ENCODE measurements at places on chromosomes 11 and 22. TPM values are rescaled to one million over a fixed set of nuclear protein-coding genes. Genes with fewer than 3 reads are reported as not detected.

KDM4E gene
- not detected for total RNA-seq

MYBPC3 gene
- total RNA-seq: not detected

CALCB gene
- total RNA-seq: not detected

HYLS1 gene
- total RNA-seq: 7.1 TPM

KCNE3 gene
- total RNA-seq: not detected

LRRC74B gene
- not detected for total RNA-seq

OR52I1 gene
- not detected for total RNA-seq

OR51B2 gene
- total RNA-seq: not detected

OR8A1 gene
- not detected for total RNA-seq

SYT9 gene
- total RNA-seq: 0.59 TPM

MFNG gene
- total RNA-seq: 0.07 TPM

CRYBB3 gene
- not detected for total RNA-seq

DNA sequence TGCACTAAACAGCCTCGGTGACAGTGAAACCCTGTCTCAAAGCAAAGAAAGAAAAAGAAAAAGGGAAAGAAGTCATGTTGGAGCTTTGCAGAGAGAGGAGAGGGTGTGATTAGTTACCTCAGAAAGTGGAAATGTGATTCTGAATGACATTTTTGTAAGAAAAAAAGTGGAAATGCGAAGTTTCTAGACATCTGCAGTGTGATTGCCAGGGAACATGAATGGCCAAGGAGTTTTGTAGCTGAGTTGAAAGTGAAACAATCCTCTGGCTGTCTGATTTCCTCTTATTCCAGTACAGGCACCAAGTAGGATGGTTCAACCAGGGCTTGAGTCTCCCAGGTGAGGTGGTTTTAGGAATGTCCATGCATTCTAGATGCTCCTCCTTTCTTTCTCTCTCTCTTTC, 17.8 kb upstream of the SYVN1 start:
- DNase-seq: no peak

DNA sequence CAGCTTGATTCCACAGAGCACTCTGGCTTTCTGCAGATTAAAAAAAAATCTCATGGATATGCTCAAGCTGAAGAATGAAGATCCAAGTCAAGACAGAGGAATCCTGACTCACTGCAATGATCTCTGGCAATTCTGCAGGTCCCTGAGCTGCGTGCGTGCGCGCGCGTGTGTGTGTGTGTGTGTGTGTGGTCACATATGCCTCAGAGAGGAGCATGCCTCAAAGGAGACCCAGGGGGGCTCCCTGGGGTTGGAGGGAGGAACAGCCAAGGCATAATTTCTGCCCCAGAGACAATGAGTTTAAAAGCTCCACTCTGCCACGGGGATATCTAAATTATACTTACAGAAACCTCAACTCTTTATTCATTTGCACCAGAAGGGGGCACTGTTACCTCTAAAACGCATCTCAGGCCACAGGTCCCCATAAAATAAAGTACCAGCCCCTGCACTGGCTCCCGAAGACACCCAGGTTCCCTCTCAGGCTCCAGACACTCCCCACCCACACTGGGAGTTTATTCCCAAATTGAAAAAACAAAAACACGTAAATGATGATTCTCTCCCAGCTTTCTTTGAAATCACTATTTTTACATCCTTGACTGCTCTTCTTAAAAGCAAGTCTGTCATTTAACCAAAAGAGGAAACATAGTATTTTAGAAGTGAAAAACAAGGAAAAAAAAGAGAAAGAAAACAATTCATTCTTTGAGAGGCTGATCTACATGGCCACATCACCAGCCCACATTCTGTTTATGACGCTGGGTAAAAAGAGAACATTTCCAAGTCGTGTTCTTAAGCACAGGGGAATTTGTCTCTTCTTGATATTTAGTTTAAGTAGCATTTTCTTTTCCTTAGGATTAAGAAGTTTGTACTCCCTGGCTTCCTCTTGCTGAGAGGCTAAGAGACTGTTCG, 401.0 kb downstream of the LARGE1 start:
- peak; percentile 3 for DNase-seq

DNA sequence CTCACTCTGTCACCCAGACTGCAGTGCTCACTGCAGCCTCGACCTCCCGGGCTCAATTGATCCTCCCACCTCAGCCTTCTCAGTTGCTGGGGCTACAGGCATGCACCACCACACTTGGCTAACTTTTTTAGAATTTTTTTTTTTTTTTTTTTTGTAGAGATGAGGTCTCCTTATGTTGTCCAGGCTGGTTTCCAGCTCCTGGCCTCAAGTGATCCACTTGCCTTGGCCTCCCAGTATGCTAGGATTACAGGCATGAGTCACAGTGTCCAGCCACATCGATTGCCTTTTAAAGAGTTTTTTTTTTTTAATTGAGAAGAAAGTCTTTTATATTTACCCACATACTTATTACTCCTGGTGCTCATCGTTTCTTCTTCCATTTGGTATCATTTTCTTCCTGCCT, 30.0 kb downstream of the PARVG start:
- peak; percentile 28 for DNase-seq

DNA sequence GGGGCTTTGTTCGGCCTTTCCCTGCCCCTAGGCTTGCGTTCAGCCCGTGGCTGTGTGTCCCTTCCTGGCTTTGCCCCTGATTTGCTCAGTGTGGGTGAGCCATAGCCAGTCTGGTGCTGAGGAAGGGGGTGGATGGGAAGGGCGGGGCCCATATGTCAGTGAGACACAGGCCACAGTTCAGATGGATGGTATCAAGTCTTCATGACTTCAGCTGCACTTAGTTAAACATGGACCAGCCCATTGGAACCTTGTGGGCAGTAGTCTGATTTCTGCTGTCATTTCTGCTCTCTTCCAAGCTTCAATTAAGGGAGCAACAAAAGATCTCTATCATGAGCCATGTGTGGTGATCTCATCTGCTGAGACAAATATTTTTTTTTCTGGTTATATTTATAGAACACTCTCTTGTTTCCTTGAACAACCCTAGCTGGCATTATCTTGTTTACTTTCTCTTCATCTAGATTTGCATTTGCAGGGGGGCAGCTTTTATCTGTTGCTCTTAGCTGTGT, 21.6 kb upstream of the PEX26 start:
- peak; percentile 86 for DNase-seq

- DNase-seq: no peak
Measured at GRCh38 chr11:91005458-91005857, 782.6 kb upstream of the CHORDC1 start.

- DNase-seq: no peak
Measured at GRCh38 chr22:42375982-42376381, 56.2 kb downstream of the NFAM1 start.

DNA sequence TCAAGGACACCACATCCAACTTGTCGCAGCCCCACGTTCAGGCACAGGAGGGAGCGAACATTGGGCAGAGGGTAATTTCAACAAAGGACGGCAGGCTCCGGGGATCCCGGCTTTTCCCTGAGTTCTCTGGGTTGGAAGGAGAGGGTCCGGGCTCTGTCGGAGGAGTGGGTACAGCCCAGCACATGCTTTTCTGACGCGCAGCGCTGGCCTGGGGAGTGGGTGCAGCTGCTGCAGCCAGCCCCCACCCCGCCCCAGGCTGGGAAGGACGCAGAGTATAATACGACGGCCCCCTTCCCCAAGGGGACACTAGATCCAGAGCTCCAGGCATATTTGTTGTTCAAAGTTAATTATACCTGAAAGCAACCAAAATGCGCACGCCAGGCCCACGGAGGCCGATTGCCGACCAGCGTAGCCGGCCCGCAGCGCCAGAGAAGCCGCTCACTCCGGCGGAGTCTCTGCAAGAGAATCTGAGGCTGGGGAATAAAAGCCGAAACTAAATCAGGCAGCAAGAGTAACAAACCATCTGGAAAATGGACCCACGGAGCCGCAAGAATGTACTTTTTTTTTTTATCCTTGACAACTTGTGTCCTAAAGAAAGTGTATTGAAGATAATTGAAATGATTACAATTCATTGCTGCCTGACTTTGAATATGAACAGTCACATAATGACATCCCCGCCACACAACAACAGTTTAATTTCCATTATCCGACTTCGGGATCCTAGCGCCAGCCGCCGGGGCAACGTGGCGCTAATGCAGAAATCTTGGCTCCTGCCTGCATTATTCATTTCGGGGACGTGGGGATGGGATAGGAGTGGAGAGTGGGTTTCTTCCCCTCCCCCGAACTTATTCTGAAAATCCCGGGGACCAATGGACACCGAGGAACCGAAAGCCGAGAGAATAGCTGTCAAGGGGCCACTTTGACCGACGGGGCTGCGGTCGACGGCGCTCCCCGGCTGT, 14.0 kb upstream of the PAX6 start:
- no peak for DNase-seq

DNA sequence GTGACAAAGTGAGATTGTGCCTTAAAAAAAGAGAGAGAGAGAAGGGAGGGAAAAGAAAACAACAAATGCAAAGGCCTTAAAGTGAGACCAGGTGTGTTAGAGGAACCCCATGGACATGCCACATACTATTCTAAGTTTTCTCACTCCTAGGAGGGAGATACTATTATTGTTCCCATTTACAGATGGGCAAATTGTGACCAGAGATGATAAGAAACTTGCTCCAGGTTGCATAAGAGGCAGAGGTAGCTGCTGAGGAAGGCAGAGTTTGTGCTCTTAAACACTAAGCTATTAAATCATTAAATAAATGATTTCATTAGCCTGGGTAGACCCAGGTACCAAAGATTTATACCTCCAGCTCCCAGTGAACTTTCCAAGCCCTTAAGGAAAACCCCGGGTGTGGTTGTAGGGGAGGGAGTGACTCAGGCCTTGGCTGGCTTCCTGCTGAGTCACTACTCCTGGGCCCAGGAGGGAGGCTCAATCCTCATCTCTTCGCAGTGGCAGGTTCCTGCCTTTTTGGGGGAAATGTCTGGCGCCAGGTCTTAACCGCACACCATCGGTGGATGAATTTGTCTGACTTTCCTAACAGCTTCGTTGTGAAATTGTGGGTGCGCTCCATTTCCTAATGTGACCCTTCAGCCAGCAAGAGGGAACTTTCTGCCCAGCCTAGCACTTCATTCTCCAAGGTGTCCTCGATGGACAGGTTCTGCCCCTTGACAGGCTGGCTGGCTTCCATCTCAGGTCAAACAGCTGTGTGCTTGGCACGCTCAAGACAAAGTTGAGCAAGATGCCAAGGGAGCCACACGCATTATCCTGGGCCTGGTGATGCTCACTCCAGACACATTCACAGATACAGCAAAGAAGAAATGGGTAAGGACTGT, 33.4 kb upstream of the PTPRJ start:
- DNase-seq: peak; percentile 99

GRCh38 chr22:19663286-19663815, 51.0 kb upstream of the SEPTIN5 start:
- peak; percentile 50 for DNase-seq

DNA sequence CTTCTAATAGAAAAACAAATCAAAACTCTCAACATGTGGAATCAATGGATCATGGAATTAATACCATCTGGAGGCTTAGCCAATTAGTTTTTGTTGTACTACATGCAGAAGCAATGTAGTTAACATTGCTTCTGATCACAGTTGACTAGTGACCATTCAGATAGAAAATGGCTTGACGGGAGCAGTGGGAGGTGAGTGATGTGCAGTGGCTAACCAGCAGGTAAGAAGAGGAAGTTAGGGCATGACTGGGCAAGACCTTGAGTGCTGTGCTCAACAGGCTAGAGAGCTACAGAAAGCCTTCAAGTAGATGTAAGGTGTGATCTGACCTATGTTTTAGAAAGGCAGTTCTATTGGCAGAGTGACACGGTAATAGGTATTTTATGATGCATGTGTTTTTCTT, 60.7 kb upstream of the ALKBH3 start:
- no peak for DNase-seq

- DNase-seq: no peak
Measured at GRCh38 chr22:44539467-44540063, 41.5 kb upstream of the RTL6 start.

DNA sequence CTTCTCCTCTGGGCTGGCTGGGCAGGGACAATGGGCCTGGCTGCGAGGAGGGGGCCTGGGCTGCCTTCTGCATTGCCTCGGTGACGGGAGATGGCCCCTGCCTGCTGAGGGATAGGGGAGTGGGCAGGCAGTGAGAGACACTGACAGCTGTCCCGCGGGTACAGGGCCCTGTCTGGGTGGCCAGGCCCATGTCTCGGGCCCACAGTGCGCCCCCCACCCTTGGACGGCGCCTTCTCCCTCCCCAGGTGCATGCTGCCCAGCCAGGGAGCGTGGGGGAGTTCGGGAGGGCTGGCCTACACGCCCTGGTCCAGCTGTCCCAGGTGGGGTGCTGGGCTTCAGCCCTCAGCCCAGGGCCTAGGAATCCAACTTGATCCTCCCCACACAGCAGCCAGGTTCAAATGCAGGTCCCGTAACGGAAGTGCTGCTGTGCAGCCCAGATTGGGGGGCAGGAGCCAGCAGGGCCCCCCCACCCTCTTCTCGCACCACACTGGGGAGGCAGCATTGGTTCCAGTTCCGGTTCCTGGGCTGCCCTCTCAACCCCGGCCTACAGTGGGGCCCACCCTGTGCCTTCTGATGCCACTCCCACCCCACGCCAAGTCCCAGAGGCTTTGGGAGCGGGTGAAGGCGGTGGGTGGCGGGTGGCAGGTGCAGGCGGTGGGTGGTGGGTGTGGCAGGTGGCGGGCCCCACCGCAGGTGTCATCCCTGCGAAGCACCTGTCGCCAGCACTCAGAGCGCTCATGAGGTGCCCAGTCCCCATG, 7.3 kb upstream of the TSSC4 start:
- DNase-seq: no peak

- DNase-seq: peak; percentile 40
Measured at GRCh38 chr11:98600786-98601773, 419.7 kb upstream of the CNTN5 start.

DNA sequence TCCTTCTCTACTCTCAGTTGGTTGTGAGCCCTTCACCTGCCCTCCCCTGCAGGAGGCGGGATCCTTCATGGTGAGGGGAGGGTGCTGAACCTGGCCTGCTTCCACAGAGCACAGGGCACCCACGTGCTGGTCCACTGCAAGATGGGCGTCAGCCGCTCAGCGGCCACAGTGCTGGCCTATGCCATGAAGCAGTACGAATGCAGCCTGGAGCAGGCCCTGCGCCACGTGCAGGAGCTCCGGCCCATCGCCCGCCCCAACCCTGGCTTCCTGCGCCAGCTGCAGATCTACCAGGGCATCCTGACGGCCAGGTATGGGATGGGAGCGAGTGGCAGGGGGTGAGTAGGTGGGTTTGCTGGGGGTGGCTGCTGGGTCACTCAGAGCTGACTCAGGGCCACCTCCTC, 6.3 kb downstream of the SSH3 start:
- no peak for DNase-seq

DNA sequence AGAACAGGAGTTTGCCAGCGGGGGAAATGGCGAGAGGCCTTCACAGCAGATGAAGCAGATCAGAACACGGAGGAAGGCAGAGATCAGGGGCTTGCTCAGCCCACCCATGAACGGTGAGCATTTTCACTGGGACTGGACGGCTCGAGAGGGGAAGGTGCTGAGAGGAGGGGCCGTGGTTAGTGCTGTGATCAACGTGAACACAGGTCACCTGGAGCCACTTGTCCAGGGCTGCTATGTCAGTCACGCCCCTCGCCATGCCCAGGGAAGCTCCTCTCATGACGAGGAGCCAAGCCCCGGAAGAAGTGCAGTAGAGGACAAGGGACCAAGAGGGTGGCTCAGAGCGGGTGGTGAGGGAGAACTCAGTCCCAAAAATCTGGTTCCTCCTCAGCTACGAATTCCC, 7.0 kb downstream of the PLA2G6 start:
- DNase-seq: no peak

GRCh38 chr11:14722496-14722895, 78.9 kb downstream of the PDE3B start:
- DNase-seq: no peak

GRCh38 chr11:79431535-79431934, 9.3 kb downstream of the TENM4 start:
- peak; percentile 93 for DNase-seq

GRCh38 chr11:75450826-75451821, 18.1 kb upstream of the KLHL35 start:
- no peak for DNase-seq
